ENCODE measurements at places on chromosomes 2 and 18.

DNA sequence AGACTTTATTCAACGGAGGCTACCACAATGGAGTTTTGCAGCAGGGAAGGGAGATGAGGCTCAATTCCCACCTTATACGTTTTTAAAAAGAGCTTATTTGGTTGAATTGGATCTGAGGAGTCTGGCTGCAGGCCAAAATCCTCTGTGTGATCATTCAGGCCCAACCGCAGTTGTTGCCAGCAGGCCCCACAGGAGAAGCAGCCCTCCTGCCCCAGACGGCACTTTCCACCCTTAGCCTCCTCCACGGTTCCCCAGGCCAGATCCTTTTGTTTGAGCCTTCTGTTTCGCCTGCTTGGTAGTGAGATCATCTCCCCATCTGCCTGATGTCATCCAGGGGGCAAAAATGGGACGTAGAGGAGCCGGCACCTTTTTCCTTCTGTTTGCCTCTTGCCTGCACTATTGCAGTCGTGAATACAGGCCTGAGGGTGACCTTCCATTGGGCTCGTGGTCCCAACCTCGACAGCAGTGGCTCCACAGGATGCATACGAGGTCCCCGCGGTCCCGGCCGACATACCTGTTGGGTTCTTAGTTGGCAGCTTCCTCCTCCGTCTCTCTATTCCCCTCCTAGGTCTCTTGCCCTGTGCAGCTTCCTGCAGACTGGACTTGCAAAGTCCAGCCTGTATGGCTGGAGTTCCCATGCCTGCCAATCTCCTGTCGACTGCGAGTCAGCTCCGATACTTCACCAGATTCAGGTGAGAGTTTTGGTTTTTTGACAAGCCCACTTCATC lies 9.3 kb upstream of the GPR35 start:
- peak; percentile 78 for DNase-seq

DNA sequence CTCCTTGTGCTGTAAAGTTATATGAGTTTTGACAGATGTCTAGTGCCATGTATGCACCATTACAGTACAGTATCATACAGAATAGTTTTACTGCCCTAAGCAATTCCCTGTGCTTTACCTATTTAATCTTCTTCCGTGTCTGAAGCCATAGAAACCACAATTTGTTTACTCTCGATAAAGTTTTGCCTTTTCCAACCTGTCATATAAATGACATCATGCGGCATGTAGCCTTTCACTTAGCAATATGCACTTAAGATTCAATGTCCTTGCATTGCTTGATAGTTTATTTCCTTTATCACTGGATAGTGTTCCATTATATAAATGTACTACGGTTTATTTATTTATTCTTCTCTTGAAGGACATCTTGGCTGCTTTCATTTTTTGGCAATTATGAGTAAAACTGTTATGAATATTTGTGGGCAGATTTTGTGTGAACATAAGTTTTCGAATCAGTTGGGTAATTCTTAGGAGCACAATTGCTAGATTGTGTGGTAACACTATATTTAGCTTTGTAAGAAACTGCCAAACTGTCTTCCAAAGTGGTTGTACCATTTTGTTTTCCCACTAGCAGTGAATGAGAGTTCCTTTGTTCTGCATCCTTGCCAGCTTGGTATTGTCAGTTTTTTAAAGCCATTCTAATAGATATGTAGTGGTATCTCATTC lies 136.8 kb upstream of the MAP3K20 start:
- no peak for DNase-seq

- peak; percentile 2 for DNase-seq
Observed at GRCh38 chr18:51503351-51503750, 305.9 kb upstream of the MEX3C start.

GRCh38 chr18:45174629-45175136 lies 440.6 kb upstream of the SLC14A2 start:
- no peak for DNase-seq

DNA sequence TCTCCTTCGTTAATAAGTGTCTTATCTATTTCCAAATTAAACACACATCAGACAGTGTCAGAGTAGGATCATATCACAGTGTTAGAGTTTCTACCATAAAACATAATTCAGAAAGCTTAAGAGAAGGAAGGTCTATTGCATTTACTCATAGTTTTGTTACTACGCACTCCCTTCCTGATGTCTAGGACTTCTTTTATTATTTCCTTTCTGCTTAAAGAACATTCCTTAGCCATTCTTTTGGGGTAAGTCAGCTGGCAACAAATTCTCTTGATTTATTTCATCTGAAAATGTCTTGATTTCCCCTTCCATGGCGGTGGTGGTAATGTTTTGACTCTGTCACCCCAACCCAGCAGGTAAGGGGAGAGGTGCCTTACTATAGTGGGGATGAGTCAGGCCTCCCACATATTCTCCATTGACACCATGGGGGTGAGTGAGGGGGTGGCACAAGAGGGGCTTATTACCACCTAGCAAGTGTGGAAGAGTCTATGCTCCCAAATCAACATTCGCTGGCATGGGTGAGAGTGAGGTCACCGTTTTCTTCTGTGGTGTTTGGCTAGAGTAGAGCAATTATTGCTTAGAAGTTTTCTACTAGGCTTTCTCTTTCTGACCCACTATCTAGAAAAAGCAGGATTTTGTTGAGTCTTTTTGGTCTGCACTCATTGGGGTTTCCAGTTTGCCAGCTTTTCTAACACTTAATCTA lies 29.9 kb downstream of the ABCB11 start:
- no peak for DNase-seq

- DNase-seq = no peak
Observed at GRCh38 chr2:195711478-195711877, 54.5 kb downstream of the SLC39A10 start.

- DNase-seq = no peak
Observed at GRCh38 chr18:75047240-75047961, 161.5 kb downstream of the PTGR3 start.

DNA sequence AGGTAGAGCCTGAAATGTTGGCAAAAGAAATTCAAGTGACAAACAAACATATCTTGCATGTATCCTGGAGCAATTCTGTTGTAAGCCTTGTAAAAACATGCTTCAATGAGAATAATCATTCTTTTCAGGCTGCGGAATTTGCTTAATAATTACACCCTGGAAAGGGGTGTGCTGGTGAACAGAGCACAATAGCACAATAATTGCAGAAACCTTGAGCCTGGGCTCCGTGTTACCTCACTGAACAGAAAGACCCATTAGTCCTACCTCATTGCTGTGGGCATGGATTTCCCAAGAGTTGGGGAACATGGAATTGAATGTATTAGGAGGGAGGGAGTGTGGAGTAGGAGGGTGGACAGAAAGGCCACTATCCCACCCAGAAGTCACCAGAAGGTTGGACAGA lies 168.0 kb upstream of the ALKAL2 start:
- DNase-seq = no peak

- DNase-seq = no peak
Observed at GRCh38 chr2:25039126-25039525, 2.8 kb upstream of the EFR3B start.

DNA sequence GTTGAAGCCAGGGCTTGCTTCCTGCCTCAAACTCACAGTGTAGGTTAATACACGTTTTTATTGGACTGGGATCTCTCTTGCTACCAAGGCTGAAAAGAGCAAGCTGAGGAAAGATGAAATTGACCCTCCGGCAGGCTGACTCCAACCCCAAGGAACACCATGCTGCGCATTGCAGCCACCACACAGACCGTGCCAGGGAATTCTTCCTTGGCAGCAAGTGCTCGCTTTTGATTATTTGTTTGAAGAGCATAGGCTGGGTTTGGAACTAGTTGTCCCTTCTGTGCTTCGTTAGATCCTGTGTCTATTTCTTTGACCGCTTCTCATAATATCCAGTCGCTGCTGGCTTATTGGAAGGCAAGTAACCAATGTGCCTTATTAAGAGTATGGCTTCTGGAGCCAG lies 34.4 kb upstream of the DARS1 start:
- no peak for DNase-seq

GRCh38 chr2:212538305-212539071 lies at the start of gene ERBB4:
Gene ERBB4 (minus strand): TSS chr2:212538802. CDS start chr2:212538530, 272 bp downstream.
- peak; percentile 24 for DNase-seq

- peak; percentile 37 for DNase-seq
Observed at GRCh38 chr2:122681626-122682025, 926.2 kb downstream of the TSN start.

DNA sequence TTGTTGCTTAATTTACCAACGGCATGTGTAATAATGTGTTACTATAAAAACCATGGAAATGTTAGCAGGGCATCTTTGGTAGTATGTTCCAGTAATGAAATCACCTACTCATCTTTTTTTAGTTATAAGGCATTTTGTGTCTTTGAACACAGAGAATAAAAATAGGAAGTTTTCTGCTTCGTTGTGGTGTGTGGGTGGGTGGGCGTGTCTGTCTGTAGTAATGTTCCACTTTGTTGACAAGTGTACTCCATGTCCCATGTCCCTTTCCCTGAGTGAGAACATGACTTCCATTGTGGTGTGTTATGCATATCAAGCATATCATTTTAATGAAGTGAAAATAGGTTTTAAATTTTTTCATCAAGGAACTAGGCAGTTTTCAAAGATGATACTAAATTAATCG lies 149.3 kb downstream of the VWC2L start:
- DNase-seq = no peak

DNA sequence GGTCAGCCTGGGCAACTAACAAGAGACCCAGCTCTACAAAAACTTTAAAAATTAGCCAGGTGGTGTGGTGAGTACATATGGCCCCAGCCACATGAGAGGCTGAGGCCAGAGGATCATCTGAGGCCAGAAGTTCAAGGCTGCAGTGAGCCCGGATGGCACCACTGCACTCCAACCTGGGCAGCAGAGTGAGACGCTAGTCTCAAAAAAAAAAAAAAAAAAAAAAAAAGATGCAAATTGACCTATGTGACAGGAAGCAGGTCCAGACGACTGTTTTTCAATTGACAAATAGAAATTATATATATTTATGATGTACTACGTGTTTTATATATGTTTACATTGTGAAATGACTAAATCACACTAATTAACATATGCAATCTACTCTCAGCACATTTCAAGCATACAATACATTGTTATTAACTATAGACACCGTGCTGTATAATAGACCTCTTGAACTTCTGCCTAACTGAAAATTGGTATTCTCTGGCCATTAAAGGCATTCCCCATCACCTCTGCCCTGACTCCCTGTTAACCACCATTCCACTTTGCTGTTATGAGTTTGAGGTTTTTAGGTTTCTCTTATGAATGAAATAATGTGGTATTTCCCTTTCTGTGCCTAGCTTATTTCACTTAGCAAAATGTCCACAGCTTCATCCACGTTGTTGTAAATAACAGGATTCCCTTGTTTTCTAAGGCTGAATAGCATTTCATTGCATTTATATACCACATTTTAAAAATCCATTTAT lies 32.4 kb upstream of the MGAT4A start:
- DNase-seq = no peak

- DNase-seq = no peak
Observed at GRCh38 chr2:143710196-143710595, 581.0 kb downstream of the ARHGAP15 start.

- no peak for DNase-seq
Observed at GRCh38 chr2:241668839-241669238, 17.8 kb downstream of the DTYMK start.

DNA sequence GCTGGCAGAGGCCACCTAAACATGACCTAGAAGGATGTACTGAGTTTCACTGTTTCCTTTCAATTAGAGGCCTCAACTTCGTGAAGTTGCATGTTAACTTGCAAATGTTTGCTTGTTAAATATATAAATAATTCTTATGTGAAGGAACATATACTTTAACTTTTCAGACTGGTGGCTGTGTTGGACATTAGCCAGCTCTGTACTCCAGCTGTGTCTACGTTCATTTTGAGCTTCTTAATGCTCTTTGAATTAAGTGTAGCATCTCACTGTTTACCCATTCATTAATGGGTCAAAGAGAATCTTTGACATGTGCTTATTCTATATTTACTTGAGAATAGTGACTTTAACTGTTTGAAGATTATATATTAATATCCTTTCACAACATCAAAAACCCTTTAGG lies 823.2 kb upstream of the ID2 start:
- DNase-seq = no peak

DNA sequence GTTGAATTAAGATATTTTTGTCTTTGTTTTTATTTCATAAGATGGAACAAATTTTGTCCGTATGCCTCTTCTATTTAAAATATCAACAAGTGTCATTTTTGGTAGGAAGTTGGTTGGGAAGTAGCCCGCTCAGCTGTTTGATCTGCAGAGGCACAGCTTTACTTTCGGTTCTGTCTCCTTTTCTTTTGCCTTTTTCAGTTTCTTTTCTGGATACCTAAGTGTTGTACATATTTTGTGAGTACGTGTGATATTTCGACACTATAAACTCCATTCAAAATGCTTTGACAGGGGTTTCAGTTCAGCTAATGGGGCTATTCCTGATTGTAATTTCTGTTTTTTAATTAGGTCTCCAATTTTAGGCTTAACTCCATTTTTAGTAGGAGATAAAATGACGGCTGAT lies 1785.0 kb upstream of the LRRTM1 start:
- peak; percentile 22 for DNase-seq

DNA sequence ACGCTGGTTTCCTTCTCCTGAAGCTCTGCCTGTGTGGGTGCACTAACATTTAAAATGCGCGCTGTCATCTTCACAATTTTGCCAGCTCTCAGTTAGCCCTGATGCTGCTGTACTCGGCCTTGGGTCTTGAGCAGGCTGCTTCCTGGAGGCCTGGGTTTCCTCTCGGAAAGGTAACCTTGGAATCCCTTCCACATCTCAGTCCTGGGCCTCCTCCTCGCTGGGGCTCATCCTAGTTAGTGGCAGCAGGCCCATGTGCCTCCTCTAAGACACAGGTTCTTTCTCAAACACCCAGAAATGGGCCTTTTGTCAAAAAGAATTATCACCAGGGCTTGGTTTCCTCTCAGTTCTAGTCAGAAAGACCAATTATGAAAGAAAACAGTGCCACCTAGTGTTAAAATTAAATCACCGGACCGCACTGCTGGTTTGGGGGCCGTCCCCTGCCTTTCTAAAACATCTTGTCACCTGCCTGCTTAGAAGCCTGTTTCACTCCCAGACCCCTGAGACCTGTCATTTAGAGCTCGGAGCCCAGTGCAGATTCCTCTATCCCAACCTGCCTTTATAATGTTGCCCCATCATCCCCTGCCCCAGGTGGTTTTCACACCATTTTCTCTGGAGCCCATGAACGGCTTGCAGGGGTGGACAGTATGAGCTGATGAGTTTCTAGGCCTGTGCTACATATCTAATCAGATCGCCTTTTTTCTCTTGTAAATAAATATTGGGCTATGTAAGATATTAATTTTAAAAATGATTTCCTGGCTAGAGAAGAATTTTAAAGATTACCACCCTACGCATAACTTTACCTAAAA lies 42.4 kb downstream of the HK2 start:
- DNase-seq = peak; percentile 88

- DNase-seq = no peak
Observed at GRCh38 chr2:189168856-189169499, 10.6 kb downstream of the COL5A2 start.

GRCh38 chr2:141923657-141924056 lies 207.2 kb downstream of the LRP1B start:
- DNase-seq = no peak

GRCh38 chr2:128311755-128312341 lies 6.8 kb downstream of the HS6ST1 start:
- DNase-seq = no peak

- DNase-seq = peak; percentile 66
Observed at GRCh38 chr2:21118302-21118920, 5.4 kb upstream of the TDRD15 start.
